Activated T-helper 1 cell treated with anti-CD3 and anti-CD28 coated beads, Interleukin-2, amount 50 U/mL, for 16 hours (primary cell): ENCODE measurements at places on chromosomes 5 and 9.

DNA sequence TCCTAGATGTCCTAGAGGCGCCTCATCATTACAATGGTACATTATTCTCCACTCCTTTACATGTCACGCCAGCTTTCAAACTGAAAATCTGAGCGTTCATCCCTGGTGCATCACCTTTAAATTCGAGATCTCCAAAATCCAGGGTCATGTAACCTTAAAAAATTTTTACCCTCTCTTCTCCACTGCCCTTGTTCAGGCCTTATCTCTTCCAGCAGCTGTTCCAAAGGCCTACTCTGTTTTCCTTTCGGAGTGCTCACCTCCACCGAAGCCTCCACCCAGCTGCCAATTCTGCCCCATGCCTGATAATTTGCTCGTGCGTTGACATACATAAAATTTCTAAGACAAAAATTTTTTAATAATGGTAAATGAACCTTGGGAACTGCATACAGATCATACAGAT lies 950 bp upstream of the MSH3 start:
- DNase-seq: no peak

DNA sequence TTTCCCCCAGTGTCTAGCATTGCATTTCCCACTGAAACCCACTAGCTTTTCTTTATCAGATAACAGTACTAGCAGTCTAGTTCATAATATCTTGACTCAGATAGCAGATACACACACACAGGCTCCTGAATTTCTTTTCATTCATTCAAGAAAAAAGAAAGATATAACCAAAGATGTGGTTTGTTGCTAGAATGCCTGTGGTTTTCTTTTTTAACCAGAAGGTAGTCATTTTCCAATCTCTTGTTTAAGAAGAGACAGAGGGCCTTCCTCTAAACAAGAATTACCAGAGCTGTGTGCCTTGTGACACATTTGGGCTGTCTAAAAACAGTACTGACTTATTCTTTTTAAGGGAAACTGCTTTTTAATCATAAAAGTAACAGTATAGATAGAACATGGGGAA lies 167.3 kb downstream of the PJA2 start:
- no peak for DNase-seq

DNA sequence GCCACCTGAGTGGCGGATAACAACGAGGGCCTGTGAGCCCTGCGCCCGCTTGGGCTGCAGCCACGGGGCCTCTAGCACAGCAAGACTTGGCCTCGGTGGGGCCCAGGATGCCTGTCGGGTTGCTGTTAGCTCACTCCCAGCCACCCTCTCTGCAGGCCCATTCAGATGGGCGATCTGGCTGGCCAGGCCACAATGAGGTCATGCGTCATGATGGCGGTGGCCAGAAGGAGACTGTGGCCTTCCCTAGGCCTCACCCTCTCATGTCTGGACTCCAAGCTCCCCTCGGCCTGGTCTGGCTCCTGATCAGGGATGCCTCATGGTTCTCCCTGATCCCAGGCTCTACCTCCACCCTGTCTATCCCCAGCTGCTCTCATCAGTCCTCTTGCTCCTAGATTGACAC lies 19.0 kb upstream of the TCOF1 start:
- DNase-seq: no peak

GRCh38 chr5:2576823-2577222 lies 174.7 kb downstream of the IRX2 start:
- no peak for DNase-seq

DNA sequence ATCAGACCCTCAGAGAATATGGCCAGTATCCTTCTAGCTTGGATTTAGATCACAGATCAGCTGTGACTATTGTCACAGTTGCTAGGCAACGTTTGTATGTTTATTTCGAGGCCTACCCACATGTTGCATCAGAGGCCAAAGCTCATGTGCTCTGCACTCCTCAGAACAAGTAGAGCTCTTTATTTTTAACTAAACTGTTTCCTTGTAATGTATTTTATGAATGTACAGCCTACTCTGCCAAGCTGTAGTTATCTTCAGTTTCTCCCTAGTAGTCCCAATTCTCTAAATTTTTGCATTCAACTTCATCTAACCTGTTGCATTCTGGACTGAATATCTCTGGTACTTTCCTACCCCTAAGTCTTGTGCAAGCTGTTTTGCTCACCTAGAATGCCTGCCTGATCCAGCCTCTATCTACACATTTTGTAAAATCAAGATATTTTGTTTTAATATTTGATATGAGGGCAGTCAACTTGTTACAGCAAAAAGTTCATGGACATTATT lies 52.8 kb downstream of the CAST start:
- DNase-seq: no peak

DNA sequence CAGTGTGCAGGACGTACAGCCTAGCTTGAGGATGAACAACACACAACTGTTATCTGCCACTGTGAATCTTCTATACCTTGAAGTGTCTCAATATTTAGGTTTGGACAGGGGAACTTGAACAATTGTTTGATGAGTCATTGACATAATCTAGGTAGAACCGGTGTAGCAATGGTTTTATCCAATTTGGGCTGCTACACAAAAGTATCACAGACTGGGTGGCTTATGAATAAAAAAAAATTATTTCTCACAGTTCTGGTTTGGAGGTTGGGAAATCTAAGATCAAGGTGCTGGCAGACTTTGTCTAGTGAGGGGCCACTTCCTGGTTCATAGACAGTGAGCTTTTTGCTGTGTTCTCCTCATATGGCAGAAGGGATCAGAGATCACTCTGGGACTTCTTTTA lies 359.7 kb downstream of the HCN1 start:
- DNase-seq: no peak

- DNase-seq: no peak
These were observed 134.9 kb downstream of the ATG10 start for GRCh38 chr5:82106756-82107155.

- DNase-seq: no peak
These were observed 45.4 kb downstream of the ENTREP1 start for GRCh38 chr9:69370430-69370829.

DNA sequence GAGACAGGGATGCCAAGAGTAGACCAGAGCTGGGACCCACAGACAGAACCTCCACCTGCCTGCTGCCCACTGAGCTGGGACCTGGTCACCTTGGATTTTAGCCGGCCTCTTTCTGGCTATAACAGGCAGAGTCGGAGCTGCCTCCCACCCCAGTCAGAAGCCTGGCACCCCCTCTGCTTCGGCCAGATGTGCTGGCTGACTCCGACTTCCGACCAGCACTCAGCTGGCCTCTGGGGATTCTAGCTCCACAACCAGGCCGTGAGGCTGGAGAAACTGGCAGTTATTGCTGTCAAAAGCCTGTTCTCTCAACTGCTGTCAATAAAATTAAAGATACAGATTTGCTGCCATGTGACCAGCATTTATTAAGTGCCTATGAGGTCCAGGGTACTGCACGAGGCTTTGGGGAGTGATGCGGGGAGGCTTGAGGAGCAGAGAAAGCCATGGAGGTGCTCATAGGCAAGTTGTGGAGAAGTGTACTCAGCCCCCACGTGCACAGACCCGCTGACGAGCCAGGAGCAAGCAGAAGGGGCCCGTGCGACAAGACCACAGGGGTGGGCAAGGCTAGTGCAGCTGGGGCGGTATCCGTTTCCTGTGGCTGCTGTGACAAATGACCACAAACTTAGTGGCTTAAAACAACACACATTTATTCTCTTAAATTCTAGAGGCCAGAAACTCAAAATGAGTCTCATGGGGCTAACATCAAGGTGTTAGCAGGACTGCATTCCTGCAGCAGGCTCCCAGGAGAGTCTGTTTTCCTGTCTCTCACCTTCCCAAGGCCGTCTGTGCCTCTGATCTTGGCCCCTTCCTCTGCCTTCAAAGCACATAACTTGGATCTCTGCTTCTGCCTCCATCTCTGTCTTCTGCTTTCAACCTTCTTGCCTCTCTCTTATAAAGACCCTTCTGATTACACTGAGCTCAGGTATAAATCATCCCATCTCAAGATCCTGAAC lies 13.1 kb downstream of the GFI1B start:
- DNase-seq: no peak

- DNase-seq: no peak
These were observed 111.6 kb downstream of the NREP start for GRCh38 chr5:111645303-111645838.

GRCh38 chr5:73322437-73323076 lies 126.0 kb downstream of the FOXD1 start:
- DNase-seq: no peak

DNA sequence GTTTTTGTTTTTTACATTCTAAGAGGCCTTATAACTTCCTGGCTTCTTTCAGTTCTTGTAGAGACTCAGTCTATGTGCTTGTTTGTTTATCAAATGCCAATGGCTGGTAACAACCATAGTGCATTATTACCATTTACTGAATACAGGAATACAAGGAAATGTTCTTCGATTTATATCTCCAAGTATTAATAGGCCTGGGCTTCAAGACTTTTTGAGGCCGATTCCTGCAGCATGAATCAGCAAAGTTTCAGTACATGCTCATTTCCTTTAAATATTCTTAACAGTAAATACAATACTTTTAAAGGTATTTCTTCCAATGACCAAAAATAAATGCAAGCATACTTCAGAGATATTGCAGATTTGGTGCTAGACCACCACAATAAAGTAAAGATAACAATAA lies 535.3 kb downstream of the EFNA5 start:
- DNase-seq: no peak

DNA sequence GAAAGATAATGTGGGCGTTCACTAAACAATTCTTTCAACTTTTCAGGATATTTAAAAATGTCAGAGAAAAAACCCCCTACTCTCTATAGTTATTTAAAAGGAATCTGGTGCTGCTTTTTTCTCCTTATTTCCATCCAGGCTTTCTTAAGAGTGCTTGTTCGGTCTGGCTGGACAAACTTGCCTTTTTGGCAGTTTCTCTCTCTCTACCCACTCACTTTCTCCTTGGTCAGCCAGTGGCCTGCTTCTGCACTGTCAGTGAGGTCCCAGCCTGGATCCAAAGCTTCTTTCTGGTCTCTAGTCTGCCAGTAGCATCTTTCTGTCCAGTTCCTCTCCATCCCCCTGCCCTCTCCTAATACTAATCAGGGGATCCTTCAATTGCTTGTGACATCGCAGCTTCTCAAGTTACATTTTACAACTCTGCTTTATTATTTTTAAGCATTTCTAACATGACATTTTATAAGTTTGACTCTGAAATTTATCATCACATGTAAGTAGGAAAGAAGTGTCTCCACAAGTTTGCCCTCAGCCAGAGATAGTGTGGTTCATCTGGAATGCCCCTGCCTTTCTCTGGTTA lies 50.4 kb downstream of the PIK3R1 start:
- no peak for DNase-seq

- DNase-seq: no peak
These were observed 270.8 kb upstream of the ACTBL2 start for GRCh38 chr5:57753446-57753845.

DNA sequence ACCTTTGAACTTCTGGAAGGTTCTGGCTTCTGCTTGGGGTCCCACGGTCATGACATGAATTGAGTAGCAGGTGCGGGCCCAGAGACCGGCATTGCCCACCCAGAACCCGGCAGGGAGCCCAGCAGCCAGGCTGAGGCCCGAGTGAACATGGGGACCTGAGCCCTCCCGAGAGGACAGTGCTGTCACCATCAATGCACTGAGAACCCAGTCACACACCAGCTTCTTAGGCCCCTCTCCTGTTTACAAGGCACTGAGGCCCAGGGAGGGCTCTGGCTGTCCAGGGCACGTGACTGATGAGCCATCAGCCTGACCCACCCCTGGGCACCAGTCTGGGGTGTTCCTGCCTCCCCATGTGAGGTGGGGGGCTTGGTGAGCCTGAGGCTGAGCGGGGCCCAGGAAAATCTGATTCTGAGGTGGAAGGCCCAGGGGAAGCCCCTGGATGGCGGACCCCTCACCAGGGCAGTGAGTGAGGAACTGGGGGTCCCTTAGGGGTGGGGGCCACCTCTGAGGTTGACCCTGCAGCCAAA lies 60.3 kb upstream of the RNU6ATAC start:
- no peak for DNase-seq

DNA sequence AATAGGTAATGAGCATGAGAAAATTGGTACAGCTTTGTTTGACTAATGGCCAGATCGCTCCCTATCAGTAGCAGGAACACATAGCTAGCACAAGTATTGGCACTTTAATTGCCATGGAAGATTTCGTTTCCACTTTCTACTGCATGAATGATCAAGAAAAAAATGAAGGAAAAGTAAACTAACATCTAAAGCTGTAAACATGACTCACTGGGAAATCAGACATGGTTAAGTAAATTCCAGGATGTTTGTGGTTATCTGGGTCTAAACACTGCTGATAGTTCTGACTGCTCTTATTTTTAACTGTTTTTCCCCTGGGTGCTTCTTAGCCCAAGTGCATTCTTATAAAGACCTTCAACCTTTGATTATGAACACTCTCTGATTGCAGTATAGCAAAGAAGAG lies 388.9 kb downstream of the NR2F1-AS1 start:
- no peak for DNase-seq

GRCh38 chr5:126137891-126138280 lies 285.3 kb upstream of the GRAMD2B start:
- no peak for DNase-seq

DNA sequence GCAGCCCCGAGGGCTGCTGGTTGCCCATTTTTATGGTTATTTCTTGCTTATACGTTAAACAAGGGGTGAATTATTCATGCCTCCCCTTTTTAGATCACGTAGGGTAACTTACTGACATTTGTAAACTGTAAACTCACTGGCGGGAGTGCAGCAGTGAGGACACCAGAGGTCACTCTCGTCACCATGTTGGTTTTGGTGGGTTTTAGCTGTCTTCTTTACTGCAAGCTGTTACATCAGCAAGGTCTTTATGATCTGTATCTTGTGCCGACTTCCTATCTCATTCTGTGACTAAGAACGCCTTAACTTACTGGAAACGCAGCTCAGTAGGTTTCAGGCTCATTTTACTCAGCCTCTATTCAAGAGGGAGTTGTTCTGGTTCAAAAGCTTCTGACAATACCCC lies 155.0 kb upstream of the PRDM9 start:
- DNase-seq: no peak

GRCh38 chr9:96667363-96667728 lies 12.2 kb upstream of the PRXL2C start:
- no peak for DNase-seq

GRCh38 chr5:109452661-109453060 lies 42.9 kb upstream of the PJA2 start:
- DNase-seq: no peak

GRCh38 chr9:129609486-129610212 lies 11.3 kb downstream of the C9orf50 start:
- peak; percentile 49 for DNase-seq

- no peak for DNase-seq
These were observed at the start of gene GOLM1 for GRCh38 chr9:86098824-86099700. Gene GOLM1 (minus strand): TSS chr9:86099558. CDS start chr9:86079320, 20,238 bp downstream.
